NCI-H510A (cell line): ENCODE measurements at places on chromosomes 2 and 18.
A peak's percentile ranks its signal among the peaks of the same experiment; 100 is the strongest.

GRCh38 chr2:2698182-2699120 lies 367.4 kb upstream of the MYT1L start:
- DNase-seq, result no peak

DNA sequence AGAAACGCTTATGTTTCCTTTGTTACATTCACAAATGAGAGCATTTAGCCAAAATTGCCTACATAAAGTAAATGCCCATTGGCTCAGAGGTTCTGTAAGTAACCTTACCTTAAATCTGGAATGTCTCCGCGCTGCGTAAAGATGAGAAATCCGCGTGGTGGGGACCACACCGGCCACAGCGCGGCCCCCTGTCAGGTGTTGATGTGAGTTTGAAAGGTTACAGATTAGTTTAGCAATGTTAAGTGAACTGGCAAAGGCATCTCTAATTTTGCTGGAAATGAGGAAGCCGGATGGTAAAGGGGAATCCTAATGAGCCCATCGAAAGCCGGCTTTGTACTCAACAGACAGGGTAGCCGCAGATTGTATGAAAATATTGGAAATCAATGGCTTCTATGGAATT lies 11.8 kb downstream of the SALL3 start:
- DNase-seq, result no peak

- peak; percentile 20 for DNase-seq
Measured at GRCh38 chr18:12599543-12599942, 58.4 kb downstream of the SPIRE1 start.

DNA sequence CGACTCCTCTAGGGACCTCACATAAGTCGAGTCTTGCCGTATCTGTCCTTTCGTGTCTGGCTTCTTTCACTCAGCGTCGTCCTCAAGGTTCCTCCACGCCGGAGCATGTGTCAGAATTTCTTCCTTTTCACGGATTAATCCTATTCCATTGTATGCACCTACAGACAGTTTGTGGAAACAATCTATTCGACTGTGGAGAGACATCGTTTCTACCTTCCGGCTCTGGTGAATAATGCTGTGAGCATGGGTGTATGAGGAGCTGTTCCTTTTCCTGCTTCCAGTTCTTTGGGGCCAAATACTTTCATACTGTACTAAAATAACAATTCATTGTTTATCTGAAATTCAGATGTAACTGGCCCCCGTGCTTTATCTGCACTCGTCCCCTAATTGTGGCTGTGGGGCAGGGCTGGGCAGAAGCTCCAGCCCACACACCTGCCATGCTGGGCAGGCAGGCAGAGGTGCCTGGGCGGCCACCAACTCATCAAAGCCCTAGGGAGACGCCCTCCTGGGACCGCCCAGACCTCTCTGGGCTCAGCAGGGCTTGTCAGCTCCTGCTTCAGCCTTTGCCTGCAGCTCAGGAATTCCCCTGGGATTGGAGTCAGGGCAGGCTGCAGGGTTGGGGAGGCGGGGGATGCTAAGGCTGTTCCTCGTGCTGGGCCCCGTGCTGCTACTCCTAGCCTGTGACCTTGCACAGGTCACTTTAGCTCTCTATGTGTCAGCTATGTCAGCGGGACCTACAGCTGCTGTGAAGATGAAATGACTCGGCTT lies 14.5 kb downstream of the GPC1 start:
- no peak for DNase-seq

GRCh38 chr2:25169073-25169470 lies 692 bp upstream of the POMC start:
- no peak for DNase-seq

GRCh38 chr18:67354692-67355091 lies 161.8 kb downstream of the DSEL start:
- DNase-seq, result no peak

- DNase-seq, result no peak
Measured at GRCh38 chr2:85647823-85648526, 20.0 kb downstream of the SFTPB start.

- no peak for DNase-seq
Measured at GRCh38 chr2:195562570-195563566, 94.2 kb upstream of the SLC39A10 start.

DNA sequence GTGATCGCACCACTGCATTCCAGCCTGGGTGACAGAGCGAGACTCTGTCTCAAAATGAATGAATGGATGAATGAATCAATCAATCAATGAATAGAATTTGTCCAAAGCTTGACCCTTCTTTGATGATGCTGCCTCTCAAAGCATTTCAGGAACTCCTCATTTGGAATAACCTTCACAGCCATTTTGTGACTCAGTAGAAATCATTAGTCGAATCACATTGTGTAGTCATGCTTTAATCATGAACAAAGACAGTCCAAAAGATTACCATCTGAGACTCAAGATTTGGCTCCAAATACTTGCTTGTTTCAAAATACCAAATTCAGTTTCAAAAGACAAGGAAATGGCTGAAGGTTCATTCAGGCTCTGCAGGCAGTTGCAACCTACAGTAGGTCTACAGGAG lies 83.1 kb downstream of the VWA3B start:
- DNase-seq, result no peak

GRCh38 chr2:112623913-112624777 lies 21.6 kb upstream of the SLC20A1 start:
- no peak for DNase-seq

- DNase-seq, result no peak
Measured at GRCh38 chr18:12282442-12283039, 25.5 kb upstream of the TUBB6 start.

GRCh38 chr18:30982285-30982992 lies 60.1 kb downstream of the DSC3 start:
- DNase-seq, result no peak

GRCh38 chr2:126788652-126789051 lies 110.0 kb upstream of the TEX51 start:
- DNase-seq, result no peak

- peak; percentile 84 for DNase-seq
Measured at GRCh38 chr2:11753452-11753885, 7.0 kb downstream of the LPIN1 start.

- DNase-seq, result no peak
Measured at GRCh38 chr2:34001557-34001956, 402.5 kb upstream of the FAM98A start.

DNA sequence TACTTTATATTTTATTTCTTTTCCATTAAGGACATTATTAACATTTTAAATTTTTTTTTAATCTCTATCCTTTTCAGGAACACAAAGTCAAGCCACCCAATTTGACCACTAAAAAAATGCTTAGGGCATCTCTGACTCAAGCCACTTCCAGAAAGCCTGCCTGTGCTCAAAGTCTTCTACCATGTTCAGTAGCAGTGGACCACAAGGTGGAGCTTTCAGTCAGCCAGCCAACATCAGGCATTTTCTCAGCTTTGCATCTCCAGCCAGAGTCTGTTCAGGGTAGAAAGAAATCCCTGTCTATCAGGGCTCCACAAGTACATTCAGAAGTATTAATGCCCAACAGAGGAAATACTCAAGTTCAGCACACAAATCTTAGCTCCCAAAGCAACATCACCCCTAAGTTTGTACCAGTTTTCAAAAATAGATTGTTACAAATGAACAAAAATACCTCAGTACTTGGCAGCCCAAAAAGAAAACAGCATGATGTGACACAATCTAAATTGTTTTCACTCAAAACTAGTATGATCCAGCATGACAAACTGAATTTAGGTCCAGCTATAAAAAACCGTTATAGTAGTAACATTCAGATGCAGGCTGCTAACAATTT lies 37.6 kb downstream of the C18orf63 start:
- peak; percentile 22 for DNase-seq

DNA sequence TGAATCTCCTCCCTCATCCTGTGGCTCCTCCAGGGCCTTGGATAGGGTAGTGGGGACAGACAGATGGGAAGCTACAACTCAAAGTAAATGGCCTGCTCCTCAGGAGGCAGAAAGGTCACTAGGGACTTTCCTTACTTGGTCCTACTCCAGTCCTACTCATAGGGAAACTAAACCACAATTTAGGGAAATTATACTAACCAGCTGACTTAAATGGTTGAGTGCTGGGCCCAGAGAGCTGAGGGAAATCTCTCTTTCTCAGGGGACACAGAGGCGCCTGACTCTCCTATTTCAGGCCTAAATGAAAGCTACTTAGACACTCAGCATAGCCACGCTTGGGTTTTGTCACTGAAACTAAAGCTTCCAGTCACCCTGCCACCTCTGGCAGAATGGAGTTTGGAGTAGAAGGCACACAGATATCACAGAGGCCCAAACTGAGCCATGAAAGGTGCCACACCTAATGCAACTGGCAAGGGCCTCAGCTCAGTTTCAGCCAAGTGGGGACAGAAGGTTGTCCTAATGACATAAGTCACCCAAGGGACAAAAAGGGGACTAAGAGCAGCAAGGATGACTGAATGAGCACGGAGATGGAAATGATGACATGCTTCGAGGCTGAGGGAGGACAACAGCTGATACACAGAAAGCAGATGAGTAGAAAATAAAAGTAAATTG lies 24.0 kb downstream of the CERKL start:
- no peak for DNase-seq

DNA sequence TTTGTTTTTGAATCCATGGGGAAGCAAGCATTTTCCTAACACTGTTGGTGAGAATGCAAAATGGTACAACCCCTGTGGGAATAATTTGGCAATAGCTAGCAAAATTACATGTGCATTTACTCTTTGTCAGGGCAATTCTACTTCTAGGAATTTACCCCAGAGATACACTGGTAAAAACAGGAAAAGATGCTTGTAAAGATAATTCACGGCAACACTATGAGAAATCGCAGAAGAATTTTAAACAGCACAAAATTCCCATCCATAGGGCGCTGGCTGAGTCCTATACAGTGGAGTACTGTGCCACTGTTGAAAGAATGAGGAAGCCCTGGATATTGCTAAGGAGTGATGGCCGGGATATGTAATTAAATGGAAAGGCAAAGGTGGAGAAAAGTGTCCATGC lies 75.8 kb downstream of the DGKD start:
- no peak for DNase-seq

DNA sequence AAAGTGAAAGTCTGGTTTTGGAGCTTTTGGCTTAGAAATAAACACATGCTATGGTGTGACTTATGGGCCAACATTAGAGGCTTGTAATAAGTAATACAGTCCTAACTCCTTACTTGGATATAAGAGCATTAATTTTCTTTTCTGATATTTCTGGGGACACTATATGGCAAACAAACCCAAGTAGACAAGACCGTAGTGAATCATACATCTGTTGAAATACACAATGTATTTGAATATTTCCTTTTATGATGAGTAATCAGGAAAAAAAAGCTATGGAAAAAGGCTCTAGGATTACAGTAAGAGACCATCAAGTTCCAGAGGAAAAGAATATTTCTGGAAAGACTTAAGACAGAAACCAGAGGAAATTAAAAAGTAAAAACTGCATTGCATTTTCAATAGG lies 146.0 kb upstream of the CYP26B1 start:
- no peak for DNase-seq
